AG04450 (cell line): ENCODE measurements at places on chromosomes 6 and 20. TPM values are rescaled to one million over a fixed set of nuclear protein-coding genes. Genes with fewer than 3 reads are reported as not detected.
A peak's percentile ranks its signal among the peaks of the same experiment; 100 is the strongest.

GRCh38 chr20:49484180-49485140 is 2.0 kb upstream of the KCNB1 start:
- peak; percentile 32 for DNase-seq

- DNase-seq, result no peak
These were observed 15.5 kb upstream of the TCFL5 start for GRCh38 chr20:62876902-62877816.

The FRMD1 gene
- not detected in 2 replicates for polyA plus RNA-seq

The RIPPLY2 gene
- polyA plus RNA-seq, result not detected in 2 replicates

GRCh38 chr6:71031912-71032311 is 75.1 kb upstream of the B3GAT2 start:
- no peak for DNase-seq

- DNase-seq, result no peak
These were observed 49.2 kb downstream of the ANKS1A start for GRCh38 chr6:34938268-34938667.

The TMC2 gene
- polyA plus RNA-seq, result not detected in 2 replicates

GRCh38 chr20:56924292-56925081 is 295.4 kb downstream of the TFAP2C start:
- DNase-seq, result no peak

- DNase-seq, result no peak
These were observed 100.1 kb downstream of the YTHDF1 start for GRCh38 chr20:63115651-63116411.

DNA sequence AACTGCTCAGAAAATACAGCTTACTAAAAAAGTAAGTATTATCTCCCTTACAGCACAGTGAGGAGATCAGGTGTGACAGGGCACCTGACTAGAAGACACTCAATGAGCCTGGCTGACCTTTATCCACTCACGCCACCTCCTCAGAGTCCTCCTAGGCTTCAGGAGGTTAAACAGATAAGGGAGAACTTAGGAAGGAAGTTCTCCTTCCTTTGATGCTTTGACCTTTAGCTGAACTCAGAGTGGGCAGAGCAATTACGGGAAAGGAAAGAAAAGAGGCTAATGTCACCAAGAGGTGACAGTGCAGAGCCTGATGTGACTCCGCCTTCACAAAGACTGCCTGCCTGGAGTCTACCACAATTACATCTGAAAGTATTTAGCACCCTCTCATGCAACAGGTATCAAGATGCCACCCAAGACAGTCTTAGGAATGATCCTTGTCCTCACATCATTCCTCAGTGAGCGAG is 36.7 kb downstream of the MAN1A1 start:
- no peak for DNase-seq

The C20orf202 gene
- not detected in 2 replicates for polyA plus RNA-seq

The FHL5 gene
- polyA plus RNA-seq, result not detected in 2 replicates

The LRRN4 gene
- polyA plus RNA-seq, result 0.02 TPM in 2 replicates

DNA sequence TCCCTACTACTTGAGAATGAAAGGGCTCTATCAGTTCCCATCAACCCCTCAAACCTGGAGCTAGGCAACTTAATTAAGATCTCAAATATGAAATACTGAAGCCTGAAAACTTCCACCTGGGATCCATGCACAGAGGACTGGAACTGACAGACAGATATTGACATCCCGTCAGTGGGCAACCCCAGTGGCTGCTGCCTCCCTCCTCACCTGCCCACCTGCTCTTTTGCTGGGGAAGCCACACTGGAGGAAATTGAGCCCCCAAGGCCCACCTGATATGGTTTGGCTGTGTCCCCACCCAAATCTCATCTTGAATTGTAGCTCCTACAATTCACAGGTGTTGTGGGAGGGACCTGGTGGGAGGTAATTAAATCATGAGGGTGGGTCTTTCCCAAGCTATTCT is 192.8 kb downstream of the LRFN2 start:
- DNase-seq, result no peak

GRCh38 chr20:61185181-61185580 is 66.9 kb upstream of the CDH4 start:
- no peak for DNase-seq

DNA sequence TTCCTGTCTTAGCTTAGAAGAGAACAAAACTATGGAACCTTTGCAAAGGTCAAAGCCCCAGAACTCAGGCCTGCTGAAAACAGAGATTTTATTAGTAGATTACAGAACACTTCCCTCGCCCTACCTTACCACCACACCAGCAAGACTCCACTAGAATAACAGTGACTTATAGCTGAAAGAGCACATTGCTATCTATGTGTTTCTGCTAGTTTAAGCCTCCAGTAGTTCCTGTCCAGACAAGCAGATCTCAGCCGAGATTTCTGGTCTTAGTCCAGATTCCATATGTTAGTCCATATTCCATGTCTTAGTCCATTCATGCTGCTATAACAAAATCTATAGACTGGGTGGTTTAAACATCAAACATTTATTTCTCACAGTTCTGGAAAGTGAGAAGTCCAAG is 412.3 kb upstream of the ID4 start:
- no peak for DNase-seq

DNA sequence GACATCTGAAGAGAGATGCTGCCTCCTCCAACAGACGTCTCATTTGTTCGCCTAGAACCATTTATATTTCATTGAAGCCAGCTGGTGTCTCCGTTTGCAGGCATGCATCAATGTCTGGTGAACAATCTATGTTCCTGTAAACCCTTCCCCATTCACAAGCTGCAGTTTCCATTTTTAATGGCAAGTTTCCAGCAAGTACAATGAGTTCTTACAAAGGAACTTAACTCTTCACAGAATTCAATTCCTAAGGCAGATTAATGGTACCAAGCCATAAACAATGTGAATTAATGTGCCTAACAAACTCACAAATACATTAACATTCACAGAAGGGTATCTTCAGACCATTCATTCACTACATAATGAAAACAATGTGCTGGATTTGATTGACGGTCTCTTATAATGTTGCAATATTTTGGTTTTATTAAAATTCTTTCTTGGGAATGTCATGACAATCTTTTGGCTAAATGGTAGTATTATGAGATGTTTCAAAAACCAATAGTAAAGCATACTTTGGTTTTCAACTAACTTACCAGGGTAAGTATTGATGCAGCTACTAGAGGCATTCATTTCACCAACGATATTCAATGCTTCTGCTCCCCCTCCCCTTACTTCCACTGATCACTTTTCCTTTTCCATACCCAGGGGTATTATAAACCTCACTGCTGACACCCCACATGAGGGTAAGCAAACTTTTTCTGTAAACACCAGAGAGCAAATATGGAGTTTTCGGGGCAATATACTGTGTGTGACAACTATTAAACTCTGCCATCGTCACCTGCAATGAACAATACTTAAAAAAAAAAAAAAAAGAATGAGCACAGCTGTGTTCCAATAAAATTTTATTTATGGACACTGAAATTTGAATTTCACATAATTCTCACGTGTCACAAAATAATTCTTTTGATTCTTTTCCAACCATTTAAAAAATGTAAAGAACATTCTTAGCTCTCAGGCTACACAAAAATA is 4.2 kb downstream of the AKIRIN2 start:
- DNase-seq, result peak; percentile 74

- DNase-seq, result no peak
These were observed 46.5 kb downstream of the ADTRP start for GRCh38 chr6:11732036-11732631.

GRCh38 chr6:140379919-140380318 is 1005.5 kb upstream of the CITED2 start:
- DNase-seq, result peak; percentile 72

The ARFGAP1 gene
- polyA plus RNA-seq, result 52.6 and 70.9 TPM in 2 replicates

The DNAAF9 gene
- 14.1 and 15.0 TPM in 2 replicates for polyA plus RNA-seq

The SLC13A3 gene
- 2.4 and 3.8 TPM in 2 replicates for polyA plus RNA-seq

The SAMD10 gene
- 1.3 and 1.8 TPM in 2 replicates for polyA plus RNA-seq

DNA sequence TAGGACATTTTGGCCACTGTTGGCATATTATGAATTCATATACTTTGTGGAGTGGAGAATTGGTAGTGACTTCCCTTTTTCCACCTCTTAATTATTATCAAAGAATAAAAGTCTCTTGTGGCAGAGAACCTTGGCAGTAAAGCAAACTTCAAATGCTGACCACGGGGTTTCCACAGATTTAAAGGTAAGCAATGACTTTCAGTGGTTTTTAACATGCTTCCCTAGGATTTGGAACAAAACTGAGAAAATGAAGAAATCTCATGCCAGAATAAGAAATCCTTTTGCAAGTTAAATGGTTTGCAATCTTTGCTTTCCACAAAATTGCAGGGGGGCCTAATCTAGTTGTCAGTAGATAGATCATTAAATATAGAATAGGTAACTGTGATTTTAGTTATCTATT is 2.0 kb upstream of the SDC4 start:
- DNase-seq, result no peak

- no peak for DNase-seq
These were observed 15.5 kb upstream of the MYMX start for GRCh38 chr6:44201200-44201599.

- no peak for DNase-seq
These were observed 1.9 kb downstream of the RNF39 start for GRCh38 chr6:30073489-30074235.

DNA sequence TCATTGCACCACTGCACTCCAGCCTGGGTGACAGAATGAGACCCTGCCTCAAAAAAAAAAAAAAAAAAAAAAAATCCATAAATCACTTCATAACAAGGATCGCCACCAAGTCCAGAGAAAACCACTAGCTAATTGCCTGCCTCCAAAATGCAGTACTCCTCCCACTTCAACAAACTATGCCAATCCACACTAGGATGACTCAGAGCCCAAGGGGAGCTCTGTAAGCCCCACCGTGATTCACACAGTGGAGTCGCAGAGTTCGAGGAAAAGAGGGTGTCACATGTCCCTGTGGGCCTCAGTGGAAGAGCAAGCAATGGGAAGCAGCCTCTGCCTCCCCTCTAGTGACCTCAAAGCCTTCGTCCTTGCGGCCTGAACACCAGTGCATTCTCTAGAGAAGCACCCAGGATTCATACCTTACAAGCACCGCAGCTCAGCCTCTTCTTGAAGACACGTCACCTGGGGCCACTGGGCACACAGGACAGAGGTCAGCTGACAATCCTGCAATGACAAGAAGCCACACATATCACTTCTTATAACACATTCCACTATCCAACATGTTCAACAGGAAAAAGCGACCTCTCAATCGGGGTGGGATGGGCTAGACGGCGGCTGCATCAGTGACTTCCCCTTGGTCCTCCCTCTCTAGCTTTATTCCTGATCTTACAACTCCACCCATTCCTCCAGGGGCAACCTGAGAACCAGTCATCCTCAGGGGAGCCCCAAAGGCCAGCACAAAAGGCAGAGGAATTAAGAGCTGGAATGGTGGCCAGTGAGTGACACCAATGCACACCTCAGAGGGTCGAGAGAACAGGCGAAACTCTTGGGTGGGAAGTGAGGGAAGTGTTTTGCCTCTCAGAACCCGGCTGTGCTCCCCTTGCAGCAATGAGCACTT is 8.9 kb downstream of the SNHG17 start:
- DNase-seq, result peak; percentile 69

The ULBP1 gene
- 2.6 and 2.8 TPM in 2 replicates for polyA plus RNA-seq

DNA sequence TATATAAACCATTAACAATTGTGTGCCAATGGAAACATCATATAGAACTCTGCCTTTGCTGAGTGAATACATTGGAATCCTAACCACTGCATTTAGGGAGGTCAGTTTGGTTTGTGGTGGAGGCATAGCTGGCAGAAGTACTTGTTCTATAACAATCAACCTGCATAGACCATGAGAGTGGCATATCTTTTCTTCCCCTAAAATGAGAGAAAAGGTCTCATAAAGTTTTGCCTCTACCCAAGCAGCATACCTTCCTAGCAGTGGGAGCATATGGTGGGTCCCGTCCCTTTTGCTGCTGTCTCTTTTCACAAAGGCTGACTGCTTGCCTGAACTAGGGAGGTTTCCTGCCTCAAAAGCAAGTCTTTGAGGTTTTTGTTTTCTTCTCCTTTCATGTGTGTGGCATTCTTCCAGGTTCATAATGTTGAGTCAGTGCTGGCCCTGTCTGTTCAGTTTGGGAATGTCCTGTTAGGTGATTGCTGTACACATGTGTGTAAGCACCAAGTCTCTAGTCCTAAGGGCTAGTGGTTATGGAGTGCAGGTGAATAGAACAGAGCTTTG is 61.2 kb upstream of the SUPT3H start:
- peak; percentile 76 for DNase-seq

- DNase-seq, result no peak
These were observed 198.4 kb upstream of the TENT5A start for GRCh38 chr6:81950877-81951276.

The GSS gene
- 71.6 and 77.4 TPM in 2 replicates for polyA plus RNA-seq

The CST2 gene
- not detected in 2 replicates for polyA plus RNA-seq

GRCh38 chr6:82971877-82972460 is 93.7 kb downstream of the UBE3D start:
- DNase-seq, result no peak

DNA sequence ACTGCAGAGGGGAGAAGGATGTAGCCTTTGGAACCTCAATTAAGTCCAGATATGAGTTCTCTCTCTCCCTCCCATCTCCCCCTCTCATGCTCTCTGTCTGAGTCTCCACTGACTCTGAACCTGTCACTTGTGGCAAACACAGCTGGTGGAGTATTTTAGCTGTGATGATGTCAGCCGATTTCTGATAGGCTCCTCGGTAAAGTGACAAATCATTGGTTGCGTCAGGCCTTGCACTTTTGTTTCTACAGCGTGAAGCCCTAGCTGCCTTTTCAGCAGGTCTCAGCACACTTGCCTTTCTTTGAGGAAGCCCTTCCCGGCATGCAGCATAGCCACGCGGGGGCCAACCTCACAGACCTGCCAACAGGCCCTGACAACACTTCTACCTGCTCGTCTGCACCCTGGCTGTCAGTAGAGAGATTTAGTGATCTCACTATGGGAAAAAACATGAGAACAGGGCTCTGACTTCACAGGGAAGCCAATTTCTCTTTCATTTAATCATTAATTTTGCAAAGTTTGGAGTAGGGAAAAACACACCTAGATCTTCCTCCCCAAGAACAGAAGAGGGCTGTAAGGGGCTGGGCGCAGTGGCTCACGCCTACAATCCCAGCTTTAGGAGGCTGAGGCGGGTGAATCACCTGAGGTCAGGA is 84.4 kb downstream of the GMPR start:
- peak; percentile 87 for DNase-seq

GRCh38 chr20:48834278-48834677 is 6.5 kb upstream of the PREX1 start:
- DNase-seq, result no peak

DNA sequence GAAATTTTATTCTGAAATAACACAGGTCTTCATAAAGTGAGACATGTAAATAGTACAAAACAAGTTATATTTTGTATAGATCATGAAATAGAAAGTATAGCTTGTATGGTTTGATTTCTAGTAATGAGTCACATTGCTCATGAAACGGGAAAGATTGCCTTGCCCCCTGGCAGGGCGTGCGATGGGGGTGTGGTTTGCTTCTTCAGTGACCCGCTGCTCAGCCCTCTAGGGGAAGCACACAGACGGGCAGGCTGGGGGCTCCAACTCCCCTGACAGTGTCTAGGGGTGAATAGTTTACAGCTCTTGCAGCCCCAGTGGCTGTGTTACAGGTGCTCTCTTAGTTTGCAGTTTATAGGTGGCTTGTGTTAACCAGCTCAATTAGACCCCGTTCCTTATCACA is 170.5 kb upstream of the RGS17 start:
- no peak for DNase-seq

GRCh38 chr6:137486416-137486815 is 7.8 kb downstream of the OLIG3 start:
- no peak for DNase-seq

The ULBP2 gene
- polyA plus RNA-seq, result 6.3 and 7.9 TPM in 2 replicates

GRCh38 chr6:136614994-136615393 is 64.8 kb upstream of the MAP7 start:
- DNase-seq, result no peak
